ENCODE measurements at places on chromosomes 7 and 10.

DNA sequence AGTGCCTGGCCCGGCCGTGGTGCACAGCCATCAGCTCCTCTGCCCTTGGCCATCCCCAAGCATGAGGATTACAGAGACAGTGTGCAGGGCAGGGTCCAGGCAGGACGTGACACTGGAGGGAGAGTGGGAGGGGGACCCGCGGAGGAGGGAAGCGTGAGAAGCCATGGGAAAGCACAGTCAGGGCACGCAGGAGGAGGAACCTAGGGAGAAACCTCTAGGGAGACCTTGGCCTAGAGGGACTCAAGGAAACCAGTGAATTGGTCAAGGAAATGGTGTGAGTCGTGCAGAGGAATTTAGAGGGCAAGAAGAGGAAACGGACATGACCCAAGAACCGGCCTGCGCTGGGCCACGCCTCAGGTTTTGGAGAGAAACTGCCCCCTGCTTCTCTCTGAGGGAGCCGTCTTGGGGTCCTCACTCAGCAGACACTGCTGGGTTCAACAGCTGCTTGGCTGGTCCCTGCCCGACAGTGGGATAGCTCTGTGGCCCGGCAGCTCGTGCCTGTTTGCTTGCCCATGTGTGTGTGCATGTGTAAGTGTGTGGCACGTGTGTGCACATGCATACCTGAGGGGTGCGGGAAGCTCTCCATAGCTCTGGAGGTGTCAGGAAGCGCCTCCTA, 3.2 kb downstream of the OPN4 start:
- DNase-seq: no peak

GRCh38 chr7:51732951-51733350, 416.3 kb upstream of the COBL start:
- DNase-seq: no peak

DNA sequence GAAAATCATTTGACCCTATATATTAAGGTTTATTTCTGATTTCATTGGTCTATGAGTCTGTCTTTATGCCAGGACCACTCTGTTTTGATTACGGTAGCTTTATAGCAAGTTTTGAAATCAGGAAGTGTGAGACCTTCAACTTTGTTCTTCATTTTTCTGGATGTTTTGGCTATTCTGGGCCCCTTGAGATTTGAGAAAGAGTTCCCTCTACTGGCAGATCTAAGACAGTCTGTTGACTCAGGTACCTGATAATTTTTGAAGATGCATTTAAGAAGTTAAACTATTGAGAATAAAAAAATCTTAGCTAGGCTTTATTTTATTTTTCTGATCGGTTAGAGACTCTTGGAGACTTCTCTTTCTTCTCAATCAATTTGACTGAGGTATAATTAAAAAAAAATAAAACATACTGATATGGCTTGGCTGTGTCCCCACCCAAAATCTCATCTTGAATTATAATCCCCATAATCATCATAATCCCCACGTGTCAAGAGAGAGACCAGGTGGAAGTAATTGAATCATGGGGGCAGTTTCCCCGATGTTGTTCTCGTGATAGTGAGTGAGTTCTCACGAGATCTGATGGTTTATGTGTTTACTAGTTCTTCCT, 209.2 kb downstream of the SNX10 start:
- peak; percentile 83 for DNase-seq

GRCh38 chr7:47801423-47801822, 146.8 kb downstream of the PKD1L1 start:
- no peak for DNase-seq

DNA sequence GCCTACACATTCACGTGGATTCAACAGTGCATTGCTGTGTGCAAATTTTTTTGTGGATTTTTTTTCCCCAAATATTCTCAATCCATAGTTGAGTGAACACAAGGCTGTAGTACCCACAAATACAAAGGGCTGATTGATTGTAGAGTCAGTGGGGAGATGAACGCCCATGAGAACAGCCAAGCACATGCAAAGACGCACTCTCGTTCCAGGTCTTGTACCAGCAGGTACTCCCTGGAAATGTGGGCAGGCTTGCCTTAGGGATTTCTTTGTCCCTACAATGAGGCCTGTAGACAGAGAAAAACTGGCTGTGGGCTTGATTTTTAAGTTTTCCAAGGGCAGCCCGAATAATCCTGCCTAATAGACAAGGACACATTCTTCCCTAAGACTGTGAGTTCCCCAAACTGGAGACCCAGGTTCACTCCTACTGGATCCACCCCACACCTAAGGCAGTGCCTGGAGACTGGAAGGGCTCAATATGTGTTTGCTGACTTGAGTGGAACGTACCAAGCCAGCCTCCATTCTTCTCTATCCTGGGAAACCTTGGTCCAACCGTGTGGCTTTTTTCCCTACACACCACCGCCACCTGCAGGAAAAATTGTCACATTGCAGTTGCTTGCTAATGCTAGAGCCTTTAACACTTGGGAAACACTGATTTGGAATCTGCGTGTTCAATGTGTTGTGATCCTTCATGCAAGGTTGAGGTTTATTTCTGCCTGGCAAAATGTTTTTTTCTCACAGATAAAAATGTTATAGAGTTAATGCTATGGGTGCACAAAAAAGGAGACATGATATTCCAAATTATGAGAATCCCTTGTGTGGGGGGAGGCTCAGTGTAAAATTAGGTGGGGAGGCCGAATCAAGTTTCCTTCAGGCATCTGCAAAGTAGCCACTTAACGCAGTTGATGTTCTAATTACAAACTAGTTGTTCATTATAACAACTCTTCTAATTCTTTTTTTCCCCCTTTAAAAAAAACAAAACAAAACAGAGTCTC, 49.3 kb downstream of the PPP1R17 start:
- DNase-seq: no peak

DNA sequence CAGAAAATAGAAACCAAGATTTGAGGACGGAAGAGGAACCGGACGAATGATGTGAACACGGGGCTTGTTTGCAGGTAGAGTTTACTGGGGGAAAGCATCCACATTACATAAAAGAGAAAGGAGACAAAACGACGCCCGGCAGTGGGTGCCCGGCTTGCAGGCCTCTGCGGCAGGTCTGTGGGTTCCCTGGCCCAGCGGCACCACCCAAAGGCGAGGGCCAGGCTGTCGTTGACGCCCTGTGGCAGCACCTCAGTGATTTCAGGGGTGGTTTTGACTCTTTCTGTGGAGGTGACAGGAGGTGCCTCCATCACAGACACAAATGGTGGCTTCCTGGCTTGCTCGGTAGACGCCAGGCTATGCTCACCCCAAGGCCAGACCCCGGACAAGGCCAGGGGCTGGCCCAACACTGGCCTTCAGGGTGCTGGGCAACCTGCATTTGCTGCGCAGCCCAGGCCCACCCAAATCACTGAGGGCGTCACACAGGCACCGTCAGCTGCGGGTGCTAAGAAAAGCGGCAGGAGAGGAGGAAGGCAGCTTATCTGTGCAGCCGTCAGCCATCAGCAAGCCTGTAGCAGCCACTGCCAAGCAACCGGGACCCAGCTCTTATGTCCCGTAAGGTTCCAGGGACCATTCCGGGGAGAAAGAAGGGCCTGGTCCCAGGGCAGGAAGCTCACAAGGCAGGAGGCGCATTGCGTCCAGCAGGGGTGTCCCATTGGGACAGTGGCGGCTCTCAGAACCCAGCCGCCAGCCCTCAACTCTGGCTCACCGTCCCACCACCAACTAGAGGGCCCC, 230.3 kb downstream of the PTPRN2 start:
- no peak for DNase-seq

DNA sequence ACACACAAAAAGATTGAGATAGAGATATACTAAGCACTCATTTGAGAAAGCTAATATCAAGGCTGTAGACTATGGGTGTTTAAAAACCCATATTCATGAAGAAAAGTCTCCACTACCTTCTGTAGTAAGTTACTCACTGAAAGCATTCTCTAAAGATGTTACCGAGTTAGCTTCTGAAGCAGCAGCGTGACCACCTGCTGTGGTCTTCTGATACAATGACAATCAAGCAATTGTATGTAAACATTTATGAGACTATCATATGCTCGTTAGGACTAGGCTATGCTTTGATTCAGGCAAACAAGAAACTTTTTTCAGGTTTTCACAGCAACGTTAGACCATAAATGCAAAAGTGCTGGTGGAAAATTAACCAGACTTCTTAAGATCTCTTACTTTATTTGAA, 11.2 kb downstream of the RHOBTB1 start:
- no peak for DNase-seq

GRCh38 chr10:89269433-89270152, 18.0 kb upstream of the LIPA start:
- no peak for DNase-seq

- DNase-seq: no peak
These were observed 59.1 kb downstream of the PDGFA start for GRCh38 chr7:460374-461116.

DNA sequence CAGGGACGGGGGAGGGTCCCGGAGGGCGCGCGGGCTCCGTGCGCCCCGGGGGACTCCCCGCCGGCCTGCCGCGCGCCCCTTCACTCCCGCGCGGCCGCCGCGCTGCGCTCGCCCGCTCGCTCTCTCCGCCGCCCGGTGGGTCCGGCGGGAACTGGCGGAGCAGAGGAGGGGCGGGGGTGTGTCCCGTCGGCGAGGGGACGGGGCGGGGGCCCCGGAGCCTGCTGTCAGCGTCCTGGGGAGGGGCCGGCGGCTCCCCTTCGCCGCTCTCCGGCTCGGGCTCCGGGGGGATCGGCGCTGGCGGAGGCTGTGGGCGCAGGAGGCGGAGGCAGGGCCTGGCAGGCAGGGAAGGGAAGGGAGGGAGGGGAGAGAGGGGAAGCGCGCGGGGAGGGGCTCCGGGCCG, at the start of gene SH3PXD2A:
Gene SH3PXD2A, minus strand, starts transcription at position 153 of the 400 bp plus-strand sequence. CDS start 310 bp downstream, outside the sequence.
- DNase-seq: no peak

DNA sequence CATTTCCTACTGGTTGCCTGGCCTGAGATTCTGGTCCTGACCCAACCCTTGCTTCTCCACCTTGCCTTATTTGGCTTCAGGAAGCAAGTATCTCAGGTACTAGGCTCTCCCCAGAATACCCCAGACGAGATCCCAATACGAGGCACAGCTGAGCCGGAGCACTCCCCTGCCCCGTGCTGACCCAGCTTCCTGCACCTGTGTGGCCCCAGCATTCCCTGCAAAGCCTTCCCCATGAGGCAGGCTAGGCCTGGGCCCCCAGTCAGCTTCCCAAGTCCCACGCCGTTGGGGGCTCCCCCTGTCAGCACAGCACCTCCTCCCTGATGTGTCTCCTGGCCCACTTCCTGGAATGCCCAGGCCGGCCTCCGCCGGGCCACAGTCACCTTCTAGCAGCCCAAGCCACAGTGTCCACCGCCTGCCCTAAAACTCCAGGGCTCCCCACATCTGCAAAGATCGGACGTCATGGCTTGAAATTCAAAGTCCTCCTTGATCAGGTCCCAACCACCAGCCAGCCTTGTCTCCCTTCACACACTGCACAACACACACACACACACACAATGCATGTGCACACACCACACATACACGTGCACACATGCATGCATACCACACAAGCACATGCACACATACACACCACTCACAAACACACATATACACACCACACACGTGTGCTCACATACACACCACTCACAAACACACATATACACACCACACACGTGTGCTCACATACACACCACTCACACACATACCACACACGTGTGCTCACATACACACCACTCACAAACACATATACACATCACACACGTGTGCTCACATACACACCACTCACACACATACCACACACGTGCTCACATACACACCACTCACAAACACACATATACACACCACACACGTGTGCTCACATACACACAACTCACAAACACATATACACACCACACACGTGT, 78.9 kb upstream of the FOXK1 start:
- DNase-seq: no peak

GRCh38 chr7:158811461-158811860, 17.8 kb downstream of the ESYT2 start:
- DNase-seq: peak; percentile 58

DNA sequence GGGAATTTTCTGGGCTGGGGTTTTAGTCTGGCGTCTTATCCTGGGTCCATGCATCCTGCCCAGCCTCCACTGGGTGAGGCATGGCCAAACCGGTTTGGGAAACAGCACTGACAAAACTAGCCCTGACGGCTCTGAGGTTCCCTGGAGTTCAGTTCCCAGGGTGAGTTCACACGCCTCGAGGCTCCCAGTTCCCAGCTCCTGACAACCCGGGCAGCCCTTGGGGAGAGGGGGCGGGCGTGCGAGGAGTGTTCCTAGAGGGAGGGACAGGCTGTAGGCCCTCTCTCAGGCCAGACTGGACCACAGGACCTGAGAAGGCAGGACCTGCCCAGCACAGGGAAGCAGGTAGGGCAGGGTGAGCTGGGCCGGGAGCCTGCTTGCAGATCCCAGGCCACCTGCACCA, 82.3 kb upstream of the PPIF start:
- DNase-seq: no peak

- DNase-seq: no peak
These were observed 397.3 kb downstream of the PPP1R3A start for GRCh38 chr7:113521468-113521867.
